ENCODE measurements at places on chromosomes 5 and 9.

DNA sequence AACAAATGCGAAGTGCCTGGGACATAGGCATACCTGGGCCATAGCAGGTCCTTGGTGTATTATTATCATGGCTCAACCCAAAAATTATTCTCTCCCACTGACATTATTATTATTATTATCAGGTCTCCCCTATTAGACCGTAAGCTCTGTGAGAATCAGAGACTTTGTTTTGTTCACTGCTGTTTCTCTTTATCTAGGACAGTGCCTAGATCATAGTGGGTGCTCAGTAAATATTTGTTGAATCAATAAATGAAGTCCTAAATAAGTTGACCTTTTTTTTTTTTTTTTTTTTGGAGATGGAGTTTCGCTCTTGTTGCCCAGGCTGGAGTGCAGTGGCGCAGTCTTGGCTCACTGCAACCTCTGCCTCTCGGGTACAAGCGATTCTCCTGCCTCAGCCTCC, 4.9 kb upstream of the TMEFF1 start:
- no peak for DNase-seq

DNA sequence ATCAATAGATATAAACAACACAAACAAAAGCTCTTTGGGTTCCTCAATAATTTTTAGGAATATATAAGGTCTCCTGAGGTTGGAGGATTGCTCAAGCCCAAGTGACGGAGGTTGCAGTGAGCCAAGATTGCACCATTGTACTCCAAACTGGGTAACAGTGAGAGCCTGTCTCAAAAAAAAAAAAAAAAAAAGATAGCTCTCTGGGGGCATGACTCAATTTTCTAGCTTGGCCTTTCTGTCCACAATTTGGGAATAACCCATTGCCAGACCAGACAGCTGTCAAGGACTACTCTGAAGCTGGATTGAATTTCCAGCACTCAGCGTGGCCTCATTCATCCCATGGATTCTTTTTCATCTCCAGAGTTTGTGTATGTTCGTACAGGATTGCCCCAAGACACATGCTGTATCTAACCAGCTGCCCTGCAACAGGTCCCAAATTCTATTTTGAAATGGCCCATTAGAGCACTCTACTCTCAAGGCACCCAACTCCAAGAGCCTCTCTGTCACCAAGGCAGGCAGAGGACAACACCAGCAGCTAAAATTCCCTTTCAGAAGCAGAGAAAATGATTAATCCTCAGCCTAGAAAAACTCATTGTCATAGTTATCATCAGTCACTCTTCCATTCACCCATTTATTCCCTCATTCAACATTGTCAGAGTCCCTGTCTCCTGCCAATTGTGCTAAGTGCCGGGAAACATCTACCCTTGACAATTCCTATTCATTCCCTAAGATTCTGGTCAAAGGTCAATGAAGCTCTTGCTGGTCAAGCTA, 8.7 kb downstream of the FAM193B start:
- peak; percentile 22 for DNase-seq

GRCh38 chr9:109349421-109349846, 28.6 kb upstream of the EPB41L4B start:
- DNase-seq, result no peak

DNA sequence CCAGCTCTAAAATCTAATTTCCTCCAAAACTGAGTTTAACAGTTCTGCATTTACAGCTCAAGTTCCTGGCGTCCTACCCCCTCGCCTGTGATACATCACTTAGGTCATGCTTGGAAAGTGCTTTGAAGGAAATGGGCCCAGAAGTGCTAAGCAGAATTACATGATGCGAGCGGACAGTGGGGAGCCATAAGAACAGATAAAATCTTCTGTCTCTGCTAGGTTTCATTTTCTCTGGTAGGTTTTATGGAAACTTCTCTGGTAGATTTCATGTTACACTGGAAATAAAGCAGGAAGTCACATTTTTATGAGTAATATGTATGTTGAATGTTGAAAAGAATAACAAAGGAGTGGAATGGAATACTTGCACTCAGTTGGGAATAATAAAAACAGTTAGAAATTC, 138.3 kb downstream of the ZDHHC21 start:
- DNase-seq, result peak; percentile 65

DNA sequence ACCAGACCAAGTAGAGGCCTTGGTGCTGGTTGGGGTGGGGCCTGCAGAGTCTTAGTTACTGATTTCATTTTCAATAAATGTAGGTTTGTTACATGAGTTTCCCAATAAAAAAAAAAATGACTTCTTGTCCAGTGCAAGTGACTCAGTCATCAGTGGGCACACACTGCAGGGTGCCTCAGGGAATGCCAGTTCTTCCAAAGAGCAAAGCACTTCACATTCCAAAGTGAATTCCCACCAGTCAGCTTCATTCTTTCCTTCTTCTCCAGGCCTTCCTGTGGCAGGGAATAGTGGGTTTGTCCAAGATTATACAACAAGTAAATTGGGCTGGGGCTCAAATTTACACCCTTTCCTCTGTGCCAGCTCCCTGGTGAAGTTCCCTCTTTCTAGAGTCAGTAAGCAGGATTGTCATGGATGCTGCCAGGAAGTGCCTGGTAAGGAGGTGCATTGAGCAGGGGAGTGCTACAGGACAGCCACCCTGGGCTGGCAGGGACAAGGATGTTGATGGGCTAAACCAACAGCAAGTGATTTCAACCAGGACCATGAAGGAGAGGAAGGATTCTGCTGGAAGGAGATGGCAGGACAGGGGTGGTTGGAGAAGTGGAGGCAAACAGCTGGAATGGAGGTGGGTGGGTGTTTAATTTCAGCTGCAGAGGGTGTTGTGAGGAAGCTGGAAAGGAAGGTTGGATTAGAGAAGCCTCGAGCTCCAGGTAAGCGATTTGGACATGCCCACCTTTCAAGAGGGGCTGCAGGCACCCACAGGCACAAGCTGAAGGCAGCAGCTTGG, 3.7 kb upstream of the B4GALT7 start:
- DNase-seq, result no peak

DNA sequence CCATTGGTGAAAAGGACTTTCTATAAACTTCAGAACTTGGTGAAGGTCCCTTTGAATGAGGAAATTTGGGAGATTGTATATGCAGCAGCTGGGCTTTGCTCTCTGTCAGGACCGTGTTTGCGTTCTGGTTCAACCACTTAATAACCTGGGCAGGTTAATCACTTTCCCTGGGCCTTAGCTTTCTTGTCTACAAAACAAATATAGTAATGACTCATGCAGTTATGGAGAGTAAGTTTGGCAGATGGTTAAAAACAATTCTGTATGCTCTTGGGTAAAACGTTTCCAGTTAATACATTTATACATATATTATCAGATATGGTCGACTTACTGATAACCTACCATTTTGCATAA, 197.0 kb downstream of the ARHGEF28 start:
- no peak for DNase-seq

All from right forelimb (tissue), 1 donor.